Omental fat pad (tissue), 4 donors: ENCODE measurements at places on chromosomes 5 and 9. TPM values are rescaled to one million over a fixed set of nuclear protein-coding genes. Genes with fewer than 3 reads are reported as not detected.

DNA sequence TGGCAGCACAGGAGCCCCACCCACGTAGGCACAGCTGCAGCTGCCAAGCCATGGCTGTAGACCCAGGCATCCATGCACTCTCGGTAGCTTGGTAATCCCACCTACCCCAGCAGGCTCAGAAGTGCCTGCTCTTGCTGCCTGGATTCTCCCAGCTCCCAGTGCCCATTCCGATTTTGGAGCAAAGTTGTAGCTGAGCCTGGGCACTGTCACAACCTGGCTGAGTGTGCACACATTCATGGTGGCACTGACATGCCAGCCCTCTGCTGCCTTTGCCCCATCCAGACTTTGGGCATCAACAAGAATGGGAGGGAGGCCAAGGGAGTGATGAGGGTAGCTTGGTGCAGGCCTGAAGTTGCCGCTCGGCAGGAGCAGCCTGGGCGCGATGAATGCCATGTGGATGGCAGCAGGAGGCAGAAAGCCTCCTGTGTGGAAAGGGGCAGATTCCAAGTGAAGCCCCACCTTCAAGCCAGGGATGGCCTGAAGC lies 936.6 kb upstream of the PTPRD start:
- DNase-seq, result no peak

DNA sequence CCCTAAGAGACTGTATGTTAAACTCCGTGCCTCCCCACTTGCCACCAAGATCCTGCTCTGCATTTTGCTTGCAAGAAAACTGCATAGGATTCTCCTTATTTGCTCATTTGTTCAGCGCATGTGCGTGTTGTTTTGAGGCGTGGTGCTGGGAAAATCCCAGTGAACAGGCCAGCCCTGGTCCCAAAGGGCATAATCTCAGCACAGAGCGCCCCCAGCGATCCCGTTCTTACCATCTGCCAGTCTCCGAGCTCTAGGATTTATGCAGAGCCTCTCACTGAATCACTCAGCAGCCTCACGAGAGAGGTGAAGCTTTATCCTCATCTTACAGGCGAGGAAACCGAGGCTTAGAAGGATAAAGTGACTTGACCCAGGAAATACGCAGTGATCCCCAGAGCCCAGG lies 11.5 kb downstream of the PRRX2 start:
- no peak for DNase-seq

Gene EDIL3
- total RNA-seq, result 4.4 TPM

Gene SELENOP
- 1,019 TPM for total RNA-seq

DNA sequence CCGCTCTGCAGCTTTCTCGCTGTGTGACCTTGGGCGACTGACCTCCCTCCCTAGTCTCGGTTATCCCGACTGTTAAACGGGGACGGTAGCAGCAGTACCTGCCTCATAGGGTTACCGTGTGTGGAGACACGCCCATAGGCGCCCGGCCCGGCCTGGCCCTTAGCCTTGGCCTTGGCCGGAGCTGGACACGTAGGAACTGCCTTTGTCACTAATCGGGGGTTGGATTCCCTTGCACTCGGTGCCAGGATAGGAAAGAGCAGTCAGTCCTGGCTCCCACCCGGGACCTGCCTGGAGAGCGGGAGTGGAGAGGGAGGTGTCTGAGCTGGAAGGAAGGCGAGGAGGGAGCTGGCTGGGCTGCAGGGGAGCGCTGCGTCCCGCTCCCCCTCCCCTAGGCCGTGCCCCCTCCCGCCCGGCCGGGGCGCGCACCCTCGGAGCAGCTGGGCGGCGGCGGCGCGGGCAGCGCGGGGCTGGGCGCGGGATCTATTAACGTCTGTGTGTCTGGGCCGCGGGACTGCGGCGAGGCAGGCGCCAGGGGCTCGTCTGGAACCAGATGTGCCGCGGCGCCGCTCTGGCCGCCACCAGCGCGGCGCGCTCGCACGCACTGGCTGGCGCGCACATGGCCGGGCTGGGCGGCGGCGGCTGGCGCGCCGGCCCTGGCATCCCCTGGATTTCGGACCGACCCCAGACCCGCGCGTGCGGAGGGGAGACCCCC lies 31.7 kb downstream of the PRRX2 start:
- no peak for DNase-seq
